ENCODE measurements at places on chromosomes 6 and 20.

- no peak for DNase-seq
Measured at GRCh38 chr6:16163066-16163465, 34.2 kb downstream of the MYLIP start.

GRCh38 chr20:51312480-51312783 is 230.1 kb downstream of the NFATC2 start:
- DNase-seq: no peak

DNA sequence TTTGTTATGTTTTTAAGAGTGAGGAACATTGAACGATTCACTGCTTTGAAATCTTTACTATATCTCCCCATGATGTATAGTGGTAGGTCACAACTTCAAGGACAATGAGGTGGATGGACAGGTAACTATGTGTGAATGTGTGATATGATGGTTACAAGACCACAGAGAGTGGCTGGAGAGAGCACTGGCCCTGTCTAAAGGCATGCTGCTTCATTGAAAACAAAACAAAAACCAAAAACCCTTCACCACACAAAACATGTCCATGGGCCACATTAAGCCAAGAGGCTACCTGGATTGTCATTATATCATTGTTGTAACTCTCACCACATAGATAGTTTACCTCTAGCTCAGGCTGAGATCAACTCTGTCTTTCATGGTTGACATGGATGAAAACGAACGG is 180.6 kb upstream of the TENT5A start:
- DNase-seq: no peak

GRCh38 chr6:96963809-96964208 is 39.3 kb downstream of the KLHL32 start:
- DNase-seq: no peak

DNA sequence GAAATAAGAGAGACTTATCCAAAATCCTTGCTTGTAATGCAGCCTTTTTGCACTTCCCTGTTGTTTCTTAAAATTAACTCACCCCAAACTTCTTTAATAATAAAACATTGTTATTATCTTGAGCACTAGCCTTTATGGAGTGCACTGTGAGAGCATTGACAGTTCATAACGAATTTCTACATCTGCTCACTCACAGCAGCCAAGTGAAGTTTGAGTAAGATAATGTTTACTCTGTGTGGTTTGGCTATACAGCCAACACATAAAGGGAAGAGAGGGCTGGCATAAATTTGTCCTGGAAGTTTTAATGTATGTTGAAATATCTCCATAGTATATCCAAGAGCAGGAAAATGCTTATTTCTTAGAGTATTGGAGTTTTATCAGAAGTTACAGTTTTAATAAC is 227.9 kb downstream of the FRK start:
- DNase-seq: no peak
